CD4-positive, alpha-beta T cell treated with Interleukin-2 at 100 ng/mL for 4 hours (primary cell): ENCODE measurements at places on chromosomes 11 and 22.

- no peak for DNase-seq
Measured at GRCh38 chr22:19622061-19622441, 92.3 kb upstream of the SEPTIN5 start.

DNA sequence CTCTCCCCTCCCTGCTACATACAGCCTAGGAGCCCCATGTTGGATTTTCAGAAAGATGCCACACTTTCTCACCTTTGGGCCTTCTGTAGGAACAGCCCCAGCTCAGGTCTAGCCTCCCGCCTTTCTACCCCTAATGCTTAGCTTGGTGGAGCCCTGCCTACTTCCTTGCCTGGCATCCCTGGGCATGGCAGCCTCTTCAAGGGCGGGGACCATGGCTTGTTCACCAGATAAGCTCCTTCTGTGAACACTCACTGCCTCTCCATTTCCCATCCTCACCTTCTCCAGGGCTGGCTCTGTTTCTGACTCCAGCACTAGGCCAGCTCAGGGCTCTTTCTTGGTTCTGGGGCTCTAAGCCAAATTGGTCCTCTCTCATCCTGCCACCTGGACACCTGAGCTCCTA, 1.4 kb downstream of the SEPTIN3 start:
- no peak for DNase-seq

GRCh38 chr22:39431216-39431801, 25.5 kb upstream of the MGAT3 start:
- no peak for DNase-seq

DNA sequence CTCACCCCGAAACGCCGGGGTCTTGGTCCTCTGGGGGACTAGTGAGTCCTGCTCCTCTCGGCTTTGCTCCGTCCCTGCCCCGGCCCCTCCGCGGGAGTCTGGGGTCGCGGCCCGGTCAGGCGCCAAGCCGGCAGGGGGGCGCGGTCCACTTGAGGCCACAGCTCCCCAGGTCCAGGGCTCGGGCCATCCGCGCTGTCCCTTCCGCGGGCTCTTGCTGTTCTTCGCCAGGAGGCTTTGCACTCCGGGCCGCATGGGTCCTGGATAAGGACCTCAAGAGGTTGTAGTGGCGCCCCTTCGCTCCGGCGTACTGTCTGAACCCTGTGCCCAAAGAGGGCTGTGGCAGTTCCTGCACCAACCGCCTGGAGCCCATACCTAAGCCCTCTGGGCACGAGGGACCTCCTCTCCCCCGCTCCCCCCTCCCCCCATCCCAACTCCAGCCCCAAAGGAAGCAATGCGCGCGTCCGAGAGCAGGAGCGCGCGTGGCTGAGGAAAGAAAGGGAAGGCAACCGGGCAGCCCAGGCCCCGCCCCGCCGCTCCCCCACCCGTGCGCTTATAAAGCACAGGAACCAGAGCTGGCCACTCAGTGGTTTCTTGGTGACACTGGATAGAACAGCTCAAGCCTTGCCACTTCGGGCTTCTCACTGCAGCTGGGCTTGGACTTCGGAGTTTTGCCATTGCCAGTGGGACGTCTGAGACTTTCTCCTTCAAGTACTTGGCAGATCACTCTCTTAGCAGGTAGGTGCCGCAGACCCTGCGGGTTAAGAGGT, at the start of gene ADM:
TSS of gene ADM (plus strand) at position 579 of the 767 bp plus-strand sequence. CDS start 628 bp downstream, outside the sequence.
- no peak for DNase-seq

DNA sequence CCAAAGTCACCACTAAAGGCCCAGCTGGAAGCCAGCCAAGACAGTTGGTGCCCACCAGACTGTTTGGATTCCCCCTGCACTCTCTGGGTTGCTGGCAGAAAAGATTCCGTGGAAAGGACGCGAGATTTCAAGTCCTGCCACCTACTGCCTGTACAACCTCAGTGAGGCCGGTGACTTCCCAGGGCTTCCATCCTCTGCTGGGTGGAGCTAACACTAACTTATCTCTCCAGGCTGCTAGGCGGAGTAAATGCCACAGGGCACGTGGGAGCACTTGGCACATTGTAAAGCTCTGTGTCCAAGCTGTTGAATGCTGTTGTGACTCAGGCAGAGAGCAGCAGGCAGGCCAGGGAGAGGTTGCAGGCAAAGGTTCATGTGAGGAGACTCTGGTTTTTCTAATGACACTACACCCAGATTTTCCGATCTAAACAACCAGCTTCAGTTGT, 50.9 kb upstream of the CDON start:
- no peak for DNase-seq

DNA sequence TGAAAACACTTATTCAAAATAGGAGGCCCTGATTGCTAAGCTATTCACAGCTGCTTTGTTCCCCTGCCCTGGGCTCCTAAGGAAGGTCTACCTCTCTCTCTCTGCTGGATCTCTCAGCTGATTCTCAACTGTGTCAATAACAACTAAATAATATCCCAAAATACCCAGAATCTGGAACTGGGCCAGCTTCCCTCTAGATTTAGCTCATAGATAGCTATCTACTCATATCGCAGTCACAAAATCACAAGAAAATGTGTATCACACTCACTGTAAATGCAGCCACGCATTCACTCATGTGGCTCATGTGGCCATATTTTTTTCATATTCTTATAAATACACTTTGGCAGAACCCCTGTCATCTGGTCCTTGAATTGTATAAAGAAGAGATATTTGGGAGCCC, 555.1 kb downstream of the OPCML start:
- DNase-seq = no peak

DNA sequence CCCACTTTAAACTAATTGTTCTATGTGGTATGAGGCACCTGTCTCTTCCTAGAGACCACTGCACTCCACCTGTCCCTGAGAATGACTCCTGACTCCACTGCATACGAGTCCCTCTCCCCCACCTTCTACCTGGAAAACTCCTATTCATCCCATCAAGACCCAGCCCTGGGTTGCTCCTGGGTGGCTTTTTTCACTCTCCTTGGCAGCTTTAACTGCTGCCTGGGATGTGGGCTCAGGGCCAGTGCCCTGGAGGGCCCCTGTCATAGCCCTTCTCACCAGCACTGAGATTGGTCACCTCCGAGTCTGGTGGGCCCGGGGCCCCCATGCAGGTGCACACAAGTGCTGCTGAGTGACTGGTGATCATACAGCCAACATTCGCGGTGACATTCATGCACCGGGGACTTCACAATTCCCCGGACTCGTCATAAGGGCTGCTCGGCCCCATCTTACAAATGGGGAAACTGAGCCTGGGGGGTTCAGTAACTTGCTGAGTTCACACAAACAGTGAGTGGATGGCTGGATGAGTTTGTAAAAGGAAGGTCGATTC, 25.9 kb upstream of the TOLLIP start:
- DNase-seq = no peak

- DNase-seq = no peak
Measured at GRCh38 chr22:40397396-40397795, 27.0 kb downstream of the SGSM3 start.

- DNase-seq = no peak
Measured at GRCh38 chr11:134754521-134755198, 342.6 kb upstream of the B3GAT1 start.
